Mesothelial cell of epicardium (in vitro differentiated cells): ENCODE measurements at places on chromosomes 3 and 15.
A peak's percentile ranks its signal among the peaks of the same experiment; 100 is the strongest.

DNA sequence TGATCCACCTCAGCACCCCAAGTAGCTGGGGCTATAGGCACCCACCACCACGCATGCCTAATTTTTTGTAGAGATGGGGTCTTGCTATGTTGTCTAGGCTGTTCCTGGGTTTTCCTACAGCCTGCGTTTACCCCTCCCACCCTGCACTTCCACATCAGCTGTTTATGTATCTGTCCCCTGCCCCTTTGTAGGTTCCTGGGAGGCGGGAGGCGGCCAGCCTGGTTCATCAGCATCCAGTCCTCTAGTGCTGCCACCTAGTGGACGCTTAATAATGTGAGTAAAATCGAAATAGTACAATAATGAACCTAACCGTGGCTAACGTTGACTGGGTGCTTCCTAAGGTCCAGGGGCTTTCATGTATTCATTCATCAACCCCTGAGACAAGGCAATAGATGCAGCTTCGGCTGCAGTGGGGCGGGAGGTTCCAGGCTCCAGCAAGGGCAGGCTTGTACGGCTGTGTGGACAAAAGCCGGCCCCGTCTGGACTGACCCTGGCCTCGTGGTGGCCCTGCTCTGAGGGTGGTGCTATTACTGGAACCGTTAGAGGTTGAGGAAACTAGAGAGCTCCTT, 1.2 kb upstream of the LCTL start:
- peak; percentile 55 for DNase-seq

GRCh38 chr15:63973212-63974009, 72.9 kb downstream of the DAPK2 start:
- DNase-seq = no peak

DNA sequence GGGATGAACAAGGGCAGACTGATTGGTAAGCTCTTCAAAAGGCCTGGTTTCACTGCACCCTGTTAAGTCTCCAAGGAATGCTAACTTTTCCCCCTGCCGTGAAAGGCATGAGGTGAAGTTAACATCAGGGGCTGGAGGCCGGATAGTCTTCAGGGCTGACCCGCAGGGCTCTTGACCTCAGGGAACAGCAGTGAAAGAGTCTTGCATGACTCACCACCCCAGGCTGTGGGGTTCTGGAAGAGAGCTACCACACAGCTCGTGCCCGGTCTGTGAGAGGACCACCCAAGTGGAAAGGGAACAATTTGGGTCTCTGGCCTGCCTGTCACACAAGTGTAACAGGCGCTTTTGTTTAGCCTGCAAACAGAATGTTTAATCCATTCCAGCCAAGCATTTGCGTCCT, 504.9 kb downstream of the EDEM1 start:
- DNase-seq = no peak

GRCh38 chr3:65914740-65915367, 123.9 kb downstream of the MAGI1 start:
- no peak for DNase-seq

DNA sequence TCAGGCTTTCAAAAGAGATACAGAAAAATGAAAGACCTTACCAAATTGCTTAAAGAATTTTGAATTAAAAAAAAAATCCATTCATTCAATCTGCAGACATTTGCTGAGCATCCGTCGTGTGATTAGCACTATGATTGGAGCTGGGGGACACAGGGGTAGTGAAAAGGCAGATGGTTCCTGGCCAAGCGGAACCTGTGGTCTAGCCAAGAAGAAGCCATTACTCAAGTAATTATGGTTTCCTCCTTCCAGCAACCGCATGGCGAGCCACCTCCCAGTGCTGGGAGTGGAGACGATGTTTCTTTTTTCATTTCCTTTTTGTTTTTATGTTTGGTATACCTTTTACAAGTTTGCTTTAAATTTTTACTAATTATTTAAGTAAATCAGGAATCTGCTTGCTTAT, 140.2 kb downstream of the CACNA2D3 start:
- DNase-seq = no peak

GRCh38 chr3:133745981-133746711, at the start of gene TF:
TF (plus strand) TSS chr3:133746393; CDS start chr3:133746441, 48 bp downstream.
- DNase-seq = no peak

GRCh38 chr3:127012091-127012490, 29.2 kb downstream of the PLXNA1 start:
- no peak for DNase-seq

GRCh38 chr3:139388077-139388476, 1.4 kb downstream of the COPB2 start:
- DNase-seq = no peak

GRCh38 chr15:77869021-77869895, 208.3 kb downstream of the TBC1D2B start:
- no peak for DNase-seq

GRCh38 chr3:15638891-15639262, 37.3 kb downstream of the BTD start:
- no peak for DNase-seq

DNA sequence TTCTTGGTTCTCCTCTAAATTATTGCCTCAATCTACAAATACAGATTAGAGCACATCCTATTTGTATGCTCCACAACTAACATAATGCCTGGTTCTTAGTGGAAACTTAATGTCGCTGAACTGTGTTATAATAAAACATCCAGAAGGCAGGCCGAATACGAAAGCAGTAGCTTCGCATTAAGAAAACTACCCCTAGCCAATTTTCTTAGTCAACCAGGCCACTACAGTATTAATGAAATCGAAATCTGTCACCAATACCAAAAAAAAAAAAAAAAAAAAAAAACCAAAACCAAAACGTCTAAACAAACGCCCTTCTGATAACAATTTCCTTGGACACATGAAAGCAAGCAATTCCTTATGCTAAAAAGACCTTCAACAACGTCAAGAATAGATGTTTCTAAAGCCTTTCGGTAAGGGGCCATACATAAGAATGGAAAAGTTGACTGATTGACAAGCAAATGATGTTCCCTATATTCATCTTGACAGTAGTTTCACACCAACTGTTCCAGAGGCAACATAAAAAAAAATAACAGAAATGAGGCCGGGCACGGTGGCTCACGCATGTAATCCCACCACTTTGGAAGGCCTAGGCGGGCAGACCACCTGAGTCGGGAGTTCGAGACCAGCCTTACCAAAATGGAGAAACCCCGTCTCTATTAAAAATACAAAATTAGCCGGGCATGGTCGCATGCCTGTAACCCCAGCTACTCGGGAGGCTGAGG, 1.3 kb downstream of the DENND6A start:
- DNase-seq = no peak

- DNase-seq = no peak
These were observed 158.2 kb upstream of the ANKRD28 start for GRCh38 chr3:15955968-15956367.
